ENCODE measurements at places on chromosomes 7 and 10.

GRCh38 chr10:84054743-84055142 is 84.6 kb upstream of the GHITM start:
- peak; percentile 63 for DNase-seq

GRCh38 chr10:124242365-124242764 is 149.0 kb upstream of the CHST15 start:
- no peak for DNase-seq

DNA sequence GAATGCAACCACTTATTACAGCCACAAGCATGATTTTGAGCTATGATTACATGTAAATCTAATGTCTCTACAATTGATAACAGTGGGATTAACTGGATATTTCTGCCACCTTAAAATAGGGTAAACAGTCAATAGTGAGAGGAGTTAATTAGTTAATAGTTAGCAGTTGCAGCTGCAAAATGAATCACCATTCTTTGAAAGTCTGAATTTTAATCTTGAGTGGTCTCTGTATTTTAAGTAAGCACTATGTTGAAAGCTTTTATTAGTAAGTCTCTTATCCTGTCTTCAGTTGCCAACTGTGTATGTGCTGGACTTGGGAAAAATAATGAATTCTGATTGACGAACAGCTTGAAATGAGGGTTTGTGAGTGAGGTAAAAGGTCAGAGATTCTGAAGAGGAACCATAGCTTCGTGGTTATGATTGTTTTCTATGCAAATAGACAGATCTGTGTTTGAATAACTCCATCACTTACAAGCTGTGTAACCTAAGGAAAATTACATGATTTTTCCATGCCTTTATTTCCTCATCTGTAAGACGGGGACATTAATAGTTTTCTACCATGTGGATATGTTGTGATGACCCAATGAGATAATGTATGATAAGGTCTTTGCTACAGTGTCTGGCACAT is 75.2 kb downstream of the RNLS start:
- no peak for DNase-seq

DNA sequence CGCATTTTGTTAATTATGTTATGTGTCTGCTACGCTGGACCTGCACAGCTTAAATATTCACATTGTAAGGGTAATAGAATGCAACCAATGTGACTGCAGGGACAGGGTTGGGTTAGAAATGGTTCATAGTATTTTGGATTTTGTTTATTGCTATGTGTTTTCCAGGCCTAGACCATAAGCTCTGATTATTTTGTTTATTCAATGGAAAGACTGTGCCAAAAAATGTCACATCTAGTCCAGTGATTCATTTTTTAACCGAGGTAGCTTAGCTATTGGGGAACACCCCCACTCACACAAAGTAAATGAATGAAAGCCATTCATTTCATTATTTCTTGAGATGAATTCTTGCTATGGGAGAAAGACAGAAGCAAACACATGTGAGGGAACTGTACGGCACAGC is 516.5 kb upstream of the ANKRD30A start:
- DNase-seq = no peak

- no peak for DNase-seq
These were observed 49.0 kb downstream of the LRMDA start for GRCh38 chr10:75480374-75480773.

- peak; percentile 67 for DNase-seq
These were observed 1.9 kb upstream of the TCF7L2 start for GRCh38 chr10:112948196-112948595.

DNA sequence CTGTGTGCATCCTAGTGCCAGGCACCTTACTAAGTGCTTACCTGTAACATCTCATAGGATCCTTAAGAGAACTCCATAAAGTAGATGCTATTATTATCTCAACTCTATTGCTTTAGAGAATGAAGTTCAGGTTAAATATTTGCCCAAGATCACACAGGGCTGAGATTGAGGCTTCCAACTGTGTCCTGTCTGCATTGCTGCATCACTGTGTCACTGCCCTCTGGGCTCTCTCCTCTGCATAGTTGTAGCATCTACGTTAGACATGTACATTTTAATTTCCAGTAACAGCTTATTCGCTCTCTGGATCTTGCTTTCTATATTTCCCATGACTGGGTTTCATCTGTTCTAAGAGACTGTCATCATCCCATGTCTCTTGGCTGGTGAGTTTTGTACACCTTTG is 63.6 kb upstream of the FZD8 start:
- no peak for DNase-seq

GRCh38 chr7:55493408-55493807 is 78.9 kb downstream of the VOPP1 start:
- DNase-seq = no peak

- peak; percentile 18 for DNase-seq
These were observed 17.6 kb downstream of the DNAJB12 start for GRCh38 chr10:72337039-72337629.

- DNase-seq = no peak
These were observed 286.4 kb downstream of the C7orf25 start for GRCh38 chr7:42625421-42625820.

GRCh38 chr7:108034586-108034985 is 31.6 kb upstream of the LAMB1 start:
- no peak for DNase-seq

- DNase-seq = no peak
These were observed 126.4 kb upstream of the GHITM start for GRCh38 chr10:84012831-84013458.

- DNase-seq = no peak
These were observed 16.8 kb downstream of the VSIR start for GRCh38 chr10:71756311-71757191.

DNA sequence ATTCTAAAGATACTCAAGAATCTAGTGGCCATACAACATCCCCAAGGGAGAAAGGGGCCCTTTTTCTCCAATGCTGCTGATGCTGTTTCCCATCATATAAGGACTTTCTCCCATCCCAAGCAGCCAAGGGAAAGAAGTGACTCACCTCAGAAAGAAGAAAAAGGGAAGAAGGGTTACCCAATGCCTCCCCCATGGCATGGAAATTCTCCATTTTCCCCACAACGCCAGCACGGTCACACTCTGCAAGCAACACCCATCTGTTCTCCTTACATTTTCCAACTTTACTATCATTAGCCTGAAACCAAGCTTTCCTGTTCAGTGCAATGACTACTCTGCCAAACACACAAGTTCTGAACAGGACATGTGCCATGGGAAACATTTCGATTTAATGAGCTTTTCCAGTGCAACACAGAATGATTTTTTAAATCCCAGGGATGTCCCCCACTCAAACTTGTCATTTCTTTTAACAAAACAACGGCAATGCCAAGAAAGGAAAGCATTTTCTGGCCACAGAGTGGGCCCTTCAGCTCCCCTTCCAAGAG is 67.9 kb downstream of the PTPRN2 start:
- DNase-seq = no peak

DNA sequence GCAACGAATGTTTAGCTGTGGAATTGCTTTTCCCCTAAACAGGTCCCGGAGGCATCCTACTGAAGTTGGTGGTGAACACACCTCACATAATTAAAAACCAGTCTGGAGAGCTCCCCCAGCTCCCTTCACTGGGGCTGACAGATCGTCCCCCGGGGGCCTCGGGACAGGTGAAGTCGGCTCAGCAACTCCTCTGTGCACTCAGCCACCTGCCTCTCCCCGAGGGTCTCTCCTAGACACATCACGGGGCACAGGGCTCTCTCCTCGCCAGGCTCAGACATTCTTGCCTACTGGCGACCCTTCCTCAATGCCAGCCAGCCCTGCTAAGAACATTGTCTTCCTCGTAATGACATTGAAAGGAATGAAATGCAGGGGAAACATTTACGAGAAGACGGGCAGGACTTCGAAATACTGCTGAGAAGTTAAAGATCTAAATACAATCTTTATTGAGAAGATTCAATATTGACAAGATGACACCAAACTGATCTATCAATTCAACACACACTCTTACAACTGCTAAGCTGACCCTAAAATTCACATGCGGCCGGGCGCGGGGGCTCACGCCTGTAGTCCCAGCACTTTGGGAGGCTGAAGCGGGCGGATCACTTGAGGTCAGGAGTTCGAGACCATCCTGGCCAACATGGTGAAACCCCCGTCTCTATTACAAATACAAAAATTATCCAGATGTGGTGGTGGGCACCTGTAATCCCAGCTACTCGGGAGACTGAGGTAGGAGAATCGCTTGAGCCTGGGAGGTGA is 88.1 kb upstream of the DNAAF5 start:
- no peak for DNase-seq

DNA sequence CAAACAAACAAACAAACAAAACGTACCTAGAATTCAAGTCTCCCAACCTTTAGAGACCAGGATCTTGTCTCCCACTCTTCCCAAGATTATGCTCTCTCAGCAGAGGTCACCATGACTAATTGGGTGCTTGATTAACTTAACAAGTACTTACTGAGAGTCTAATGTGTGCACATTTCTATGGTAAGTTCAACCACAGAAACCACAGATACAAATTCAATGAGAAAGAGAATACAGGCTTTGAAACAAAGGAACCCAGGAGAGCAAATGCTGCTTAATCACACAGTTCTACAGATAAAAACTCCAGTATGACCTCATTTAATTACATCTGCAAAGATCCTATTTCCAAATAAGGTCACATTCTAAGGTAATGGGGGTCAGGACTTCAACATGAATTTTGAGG is 142.8 kb downstream of the DNAJC1 start:
- no peak for DNase-seq

DNA sequence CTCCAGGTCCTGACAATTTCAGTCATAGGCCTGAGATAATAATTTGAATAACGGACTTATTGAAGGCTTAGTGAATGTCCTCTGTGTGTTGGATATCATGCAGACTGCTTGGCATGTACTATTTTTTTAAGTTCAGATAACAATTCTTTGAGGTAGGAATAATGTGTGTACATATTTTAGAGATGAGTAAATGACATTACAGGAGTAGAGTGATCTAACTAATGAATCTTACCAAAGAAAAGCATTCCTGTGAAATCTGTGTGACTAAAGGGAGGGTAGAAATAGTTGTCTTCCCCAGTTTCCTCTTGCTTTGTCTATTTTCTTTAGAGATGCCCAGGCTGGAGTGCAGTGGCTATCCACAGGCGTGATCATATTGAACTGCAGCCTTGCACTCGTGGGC is 391.8 kb upstream of the ETV1 start:
- no peak for DNase-seq

DNA sequence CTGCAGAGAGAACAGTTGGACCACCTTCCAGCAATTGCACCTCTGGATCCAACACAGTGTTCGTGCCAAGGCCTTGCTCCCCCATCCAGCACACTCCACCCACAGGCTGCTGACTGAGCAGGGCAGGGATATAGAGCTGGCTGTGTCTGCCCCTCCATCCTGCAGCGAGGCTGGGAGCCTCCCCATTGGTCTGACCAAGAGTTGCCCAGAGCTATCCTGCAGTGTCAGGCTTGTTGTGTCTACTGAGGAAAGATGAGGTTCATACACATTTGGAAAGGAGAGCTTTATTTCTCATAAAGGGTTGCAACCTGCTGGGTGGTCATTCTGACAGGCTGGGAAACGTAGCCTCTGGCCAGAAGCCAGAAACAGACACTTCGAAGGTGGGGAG is 27.1 kb downstream of the PRF1 start:
- DNase-seq = no peak

DNA sequence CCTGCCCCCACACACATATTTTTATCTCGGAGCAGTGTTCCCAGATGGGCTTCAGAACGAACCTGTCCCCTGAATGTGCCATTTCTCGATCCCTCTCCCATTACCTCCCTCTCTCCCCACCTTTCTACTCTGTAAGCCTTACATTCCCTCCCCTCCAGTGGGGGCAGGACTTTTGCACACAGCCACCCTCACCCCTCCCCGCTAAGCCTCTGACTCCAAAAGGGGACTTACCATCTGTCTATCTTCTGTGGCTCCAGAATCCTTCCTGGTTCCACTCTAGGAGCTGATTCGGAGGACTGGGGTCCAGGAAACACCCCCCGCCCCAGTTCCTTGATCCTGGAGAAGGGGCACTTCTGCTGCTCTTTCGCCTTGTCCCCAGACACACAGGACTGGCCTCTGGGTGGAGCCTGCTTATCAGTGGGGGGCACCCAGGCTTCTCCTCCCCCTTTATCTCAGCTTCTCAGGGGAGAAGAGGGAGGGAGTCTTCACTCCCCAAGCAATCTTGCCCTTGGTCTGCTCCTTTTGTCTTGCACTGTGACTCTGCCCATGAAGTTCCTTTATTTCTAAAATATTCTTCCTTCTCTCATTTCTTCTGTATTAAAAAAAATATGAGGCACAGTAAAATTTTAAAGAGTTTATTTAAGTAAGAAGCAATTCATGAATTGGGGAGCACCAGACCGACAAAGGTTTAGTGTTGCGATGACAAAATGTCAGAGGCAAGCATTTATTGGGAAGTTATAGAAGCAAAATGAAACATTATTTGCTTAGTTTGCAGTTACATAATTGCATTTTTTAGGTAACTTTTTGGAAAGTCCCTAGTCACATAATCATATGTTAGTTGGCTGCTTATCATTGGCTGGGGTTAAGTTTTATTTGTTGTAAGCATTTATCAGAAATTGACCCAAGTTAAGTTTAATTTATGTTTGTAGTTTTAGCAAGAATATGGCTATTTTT is at the start of gene KEL:
KEL (minus strand) TSS at position 391 of the 954 bp plus-strand sequence; CDS start at position 234, 157 bp downstream.
- no peak for DNase-seq

DNA sequence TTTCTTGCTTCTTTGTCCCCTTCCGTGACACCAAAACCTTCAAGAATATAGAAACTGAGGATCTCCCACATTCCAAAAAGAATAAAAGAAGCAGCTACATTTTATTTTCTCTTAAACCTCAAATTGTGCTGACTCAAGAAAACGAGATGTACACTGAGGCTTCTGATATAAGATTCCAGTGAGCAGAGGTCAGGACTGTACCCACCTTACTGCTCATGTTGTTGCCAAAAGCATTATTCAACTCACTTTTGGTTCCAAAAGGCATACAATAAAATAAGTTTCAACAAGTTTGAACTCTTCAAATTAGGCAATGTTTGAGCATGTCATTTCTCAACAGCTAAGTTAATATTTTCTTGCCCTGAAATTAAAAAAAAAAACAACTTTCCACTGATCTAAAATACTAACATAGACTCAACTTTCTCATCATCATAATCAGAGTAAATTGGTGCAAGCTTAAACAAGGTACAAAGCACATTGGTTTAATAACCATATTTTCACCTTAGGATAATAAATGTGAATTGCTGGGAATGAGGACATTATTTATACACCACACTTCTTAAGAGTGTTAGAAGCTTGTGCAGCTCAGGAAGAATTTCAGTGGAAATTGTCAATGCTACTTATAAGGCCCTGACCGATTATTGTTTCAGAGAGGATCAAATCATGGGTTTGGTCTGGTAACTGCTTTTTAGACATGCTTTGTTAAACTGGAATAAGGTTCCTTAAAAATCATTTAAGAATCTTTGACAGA is 629.0 kb upstream of the IGFBP3 start:
- no peak for DNase-seq

- no peak for DNase-seq
These were observed 256.1 kb downstream of the COBL start for GRCh38 chr7:51060536-51060935.

- no peak for DNase-seq
These were observed 29.1 kb upstream of the VPS41 start for GRCh38 chr7:38938001-38938485.

- no peak for DNase-seq
These were observed 526 bp downstream of the CH25H start for GRCh38 chr10:89206402-89207180.

- DNase-seq = no peak
These were observed 153.7 kb downstream of the KLF6 start for GRCh38 chr10:3631291-3631690.
